ENCODE measurements at places on chromosomes 11 and 22. TPM values are rescaled to one million over a fixed set of nuclear protein-coding genes. Genes with fewer than 3 reads are reported as not detected.

Gene OR10A6
- total RNA-seq = not detected

Gene MIOX
- not detected for total RNA-seq

Gene DEUP1
- 3.1 TPM for total RNA-seq

Gene RTN4R
- total RNA-seq = 2.6 TPM

DNA sequence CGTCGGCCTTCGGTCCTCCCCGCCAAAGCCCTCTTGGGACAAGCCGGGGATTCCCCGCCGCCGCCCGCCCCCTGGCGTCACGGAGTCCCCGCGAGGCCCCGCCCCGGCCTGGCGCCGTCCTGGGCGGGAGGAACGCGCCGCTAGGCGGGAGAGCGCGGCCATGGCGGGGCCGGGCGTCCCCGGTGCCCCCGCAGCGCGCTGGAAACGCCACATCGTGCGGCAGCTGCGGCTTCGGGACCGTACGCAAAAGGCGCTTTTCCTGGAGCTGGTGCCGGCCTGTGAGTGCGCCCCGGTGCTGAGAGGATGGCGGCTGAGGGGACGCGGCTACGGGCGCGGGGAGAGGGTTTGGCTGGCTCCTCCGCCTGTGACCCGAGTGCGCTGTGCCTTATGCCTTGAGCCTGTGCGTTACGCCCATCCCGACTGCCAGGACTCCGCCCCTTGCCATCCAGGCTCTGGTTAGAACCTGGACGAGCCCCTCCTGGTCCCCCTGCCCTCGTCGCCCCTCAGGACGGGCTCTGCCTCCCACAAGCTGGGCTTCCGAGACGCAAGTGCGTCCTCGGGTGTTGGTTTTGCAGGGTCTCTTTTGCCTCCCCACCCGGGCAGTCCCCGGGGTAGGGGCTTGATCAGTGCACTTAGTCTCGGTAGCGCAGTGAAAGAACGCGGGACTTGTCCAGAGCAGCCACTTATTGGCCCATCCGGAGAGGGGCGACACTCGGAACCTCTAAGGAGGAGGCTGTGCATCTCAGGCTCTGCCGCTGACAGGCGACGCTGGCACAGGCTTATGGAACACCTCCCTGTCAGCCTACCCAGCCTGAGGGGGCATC is at the start of gene ATG16L2:
Gene ATG16L2 (plus strand): TSS at position 126 of the 824 bp plus-strand sequence. CDS start 35 bp downstream, at position 161.
- H3K27ac ChIP-seq = peak within 1 kb of the TSS; percentile 98
- H3K4me1 ChIP-seq = peaks cover 44% of the 10 kb centered on the region
- H3K4me3 ChIP-seq = peak within 1 kb of the TSS; percentile 88

DNA sequence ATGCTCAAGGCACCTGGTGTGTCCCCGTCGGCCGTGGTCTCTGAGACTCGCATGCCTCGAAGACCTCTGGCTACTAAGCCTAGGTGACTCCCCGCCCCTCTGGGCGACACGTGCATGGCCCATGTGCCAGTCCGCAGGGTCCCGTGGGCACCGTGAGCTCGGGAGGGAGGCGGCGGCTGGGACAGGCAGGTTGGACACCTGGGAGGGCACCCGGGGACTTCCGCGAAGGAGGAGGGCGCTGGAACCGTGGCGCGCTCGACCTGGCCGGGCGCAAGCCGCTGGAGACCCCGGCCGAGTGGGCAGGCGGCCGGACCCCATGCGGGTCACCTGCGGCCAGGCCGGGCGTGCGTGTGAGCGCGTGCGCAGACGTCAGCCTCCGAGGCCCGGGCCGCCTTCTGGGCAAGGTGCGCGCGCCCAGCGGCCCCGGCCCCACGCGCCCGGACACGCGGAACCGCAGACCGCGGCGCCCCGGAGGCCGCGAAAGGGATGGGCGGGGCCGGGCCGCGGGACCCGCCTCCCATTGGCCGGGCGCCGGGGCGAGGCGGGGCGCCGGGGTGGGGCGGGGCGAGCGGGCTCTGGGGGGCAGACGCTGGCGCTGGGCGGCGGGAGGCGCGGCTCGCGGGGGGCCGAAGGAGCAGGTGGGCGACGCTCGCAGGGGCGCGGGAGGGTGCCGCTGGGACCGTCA is 579 bp upstream of the RASD2 start:
- no peaks in the 10 kb centered on the region for H3K36me3 ChIP-seq
- peaks cover 17% of the 10 kb centered on the region for H3K4me1 ChIP-seq
- no peak overlapping the region for H3K27ac ChIP-seq
- peak overlapping the region; percentile 57 for H3K4me3 ChIP-seq

DNA sequence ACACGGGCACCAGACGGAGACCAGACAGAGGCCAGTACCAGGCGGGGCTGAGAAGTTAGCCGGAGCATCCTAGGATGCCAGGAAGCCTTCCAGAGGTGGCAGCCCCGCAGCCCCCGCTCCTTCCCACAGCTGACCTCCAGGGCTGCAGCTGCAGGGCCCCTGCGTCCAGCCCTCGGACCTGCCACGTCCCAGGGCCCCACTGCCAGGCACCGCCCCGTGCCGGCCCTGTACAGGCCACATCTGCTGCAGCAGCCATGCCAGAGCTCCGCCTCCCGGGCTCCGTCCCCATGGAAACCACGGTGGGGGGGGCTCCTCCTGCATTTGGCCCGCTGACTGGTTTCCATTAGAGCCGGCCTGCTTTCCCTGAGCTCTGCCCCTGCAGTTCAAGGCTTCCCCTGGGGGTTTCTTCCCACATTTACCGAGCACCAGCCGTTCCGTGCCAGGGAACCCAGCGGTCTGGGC is 62.5 kb upstream of the PPARA start:
- H3K4me1 ChIP-seq = peaks cover 98% of the 10 kb centered on the region
- peak overlapping the region; percentile 87 for H3K27ac ChIP-seq
- no peaks in the 10 kb centered on the region for H3K27me3 ChIP-seq
- H3K36me3 ChIP-seq = peaks cover 30% of the 10 kb centered on the region

DNA sequence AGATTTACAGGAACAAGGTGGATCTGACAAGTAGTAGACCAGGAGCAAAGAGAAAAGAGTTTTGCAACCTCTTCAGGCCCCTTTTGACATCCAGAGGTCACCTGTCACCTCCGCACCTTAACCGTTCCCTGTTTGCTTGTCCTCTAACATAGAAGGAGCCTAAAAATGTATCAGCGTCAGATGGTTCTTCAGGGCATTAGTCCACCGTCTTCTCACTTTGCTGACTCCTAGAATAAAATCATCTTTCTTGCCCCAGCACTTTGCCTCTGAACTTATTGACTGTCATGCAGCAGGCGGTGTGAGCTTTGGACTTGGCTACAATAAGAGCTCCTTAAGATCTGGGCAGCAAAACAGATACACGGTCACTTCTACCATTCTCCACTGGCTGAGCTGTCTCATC is 339.7 kb upstream of the B3GAT1 start:
- no peak overlapping the region for H3K4me3 ChIP-seq
- H3K27me3 ChIP-seq = no peaks in the 10 kb centered on the region
- no peak for DNase-seq
- no peaks in the 10 kb centered on the region for H3K36me3 ChIP-seq
- H3K27ac ChIP-seq = no peak overlapping the region

DNA sequence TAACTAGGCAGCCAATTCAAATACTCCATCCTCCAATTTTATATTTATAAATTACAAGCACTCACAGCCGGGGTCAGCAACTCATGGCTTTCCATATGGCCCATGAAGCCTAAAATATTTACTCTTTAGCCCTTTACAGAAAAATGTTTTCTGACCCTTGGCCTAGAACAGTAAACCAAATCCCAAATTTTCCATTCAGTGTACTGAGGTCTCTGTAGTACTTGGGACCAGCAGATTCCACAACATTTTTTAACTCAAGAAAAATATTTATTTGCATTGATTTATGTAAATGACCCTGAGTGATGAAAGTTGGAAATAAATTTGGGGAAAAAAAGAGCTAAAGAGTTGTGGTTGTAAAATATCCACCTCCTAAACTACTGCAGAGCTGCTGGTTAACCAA is 82.6 kb downstream of the SLC1A2 start:
- no peaks in the 10 kb centered on the region for H3K27me3 ChIP-seq
- H3K4me3 ChIP-seq = no peak overlapping the region
- H3K36me3 ChIP-seq = no peaks in the 10 kb centered on the region
- DNase-seq = no peak
- peaks cover 4% of the 10 kb centered on the region for H3K4me1 ChIP-seq

Gene MPEG1
- 28.1 TPM for total RNA-seq

DNA sequence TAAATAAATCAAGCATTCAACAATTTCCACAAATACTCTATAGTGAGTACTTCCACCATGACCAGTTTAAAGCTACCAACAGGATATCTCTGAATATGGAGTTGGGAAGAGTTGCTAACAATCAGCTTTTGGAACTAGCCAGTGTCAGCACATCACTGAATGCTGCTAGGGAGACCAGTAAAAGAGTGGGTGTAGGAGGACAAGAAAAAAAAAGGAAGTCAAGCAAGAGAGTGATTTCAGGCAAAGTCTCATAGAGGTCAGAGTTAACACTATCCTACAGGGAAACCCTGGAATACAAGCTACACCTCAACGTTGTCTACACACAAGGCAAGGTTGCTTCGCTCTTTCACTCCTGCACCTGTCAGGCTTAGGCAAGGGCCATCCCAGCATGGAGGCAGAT is 24.2 kb downstream of the EIF3F start:
- H3K4me3 ChIP-seq = no peak overlapping the region
- DNase-seq = no peak
- no peaks in the 10 kb centered on the region for H3K36me3 ChIP-seq

Gene TP53I11
- total RNA-seq = 99.2 TPM

Gene SNRPD3
- total RNA-seq = 119 TPM

DNA sequence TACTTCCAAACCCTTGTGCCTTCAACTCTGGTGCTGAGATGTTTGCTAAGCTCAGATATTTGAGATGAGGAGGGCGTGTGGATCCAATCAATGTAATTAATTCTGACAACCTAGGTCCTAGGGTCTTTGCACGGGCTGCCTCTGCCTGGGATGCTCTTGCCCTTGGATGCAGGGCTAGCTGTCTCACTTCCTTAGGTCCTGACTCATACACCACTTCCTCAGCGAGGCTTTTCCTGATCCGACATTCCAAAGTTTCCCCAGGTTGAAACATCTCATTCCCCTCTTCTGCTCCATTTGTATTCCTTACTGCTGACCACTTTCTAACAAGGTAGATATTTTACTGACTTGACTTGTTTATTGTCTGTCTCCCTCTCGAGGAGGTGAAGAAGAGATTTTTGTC is 43.0 kb upstream of the NTM start:
- no peaks in the 10 kb centered on the region for H3K27me3 ChIP-seq
- no peaks in the 10 kb centered on the region for H3K36me3 ChIP-seq
- H3K4me1 ChIP-seq = no peaks in the 10 kb centered on the region
- H3K27ac ChIP-seq = no peak overlapping the region

DNA sequence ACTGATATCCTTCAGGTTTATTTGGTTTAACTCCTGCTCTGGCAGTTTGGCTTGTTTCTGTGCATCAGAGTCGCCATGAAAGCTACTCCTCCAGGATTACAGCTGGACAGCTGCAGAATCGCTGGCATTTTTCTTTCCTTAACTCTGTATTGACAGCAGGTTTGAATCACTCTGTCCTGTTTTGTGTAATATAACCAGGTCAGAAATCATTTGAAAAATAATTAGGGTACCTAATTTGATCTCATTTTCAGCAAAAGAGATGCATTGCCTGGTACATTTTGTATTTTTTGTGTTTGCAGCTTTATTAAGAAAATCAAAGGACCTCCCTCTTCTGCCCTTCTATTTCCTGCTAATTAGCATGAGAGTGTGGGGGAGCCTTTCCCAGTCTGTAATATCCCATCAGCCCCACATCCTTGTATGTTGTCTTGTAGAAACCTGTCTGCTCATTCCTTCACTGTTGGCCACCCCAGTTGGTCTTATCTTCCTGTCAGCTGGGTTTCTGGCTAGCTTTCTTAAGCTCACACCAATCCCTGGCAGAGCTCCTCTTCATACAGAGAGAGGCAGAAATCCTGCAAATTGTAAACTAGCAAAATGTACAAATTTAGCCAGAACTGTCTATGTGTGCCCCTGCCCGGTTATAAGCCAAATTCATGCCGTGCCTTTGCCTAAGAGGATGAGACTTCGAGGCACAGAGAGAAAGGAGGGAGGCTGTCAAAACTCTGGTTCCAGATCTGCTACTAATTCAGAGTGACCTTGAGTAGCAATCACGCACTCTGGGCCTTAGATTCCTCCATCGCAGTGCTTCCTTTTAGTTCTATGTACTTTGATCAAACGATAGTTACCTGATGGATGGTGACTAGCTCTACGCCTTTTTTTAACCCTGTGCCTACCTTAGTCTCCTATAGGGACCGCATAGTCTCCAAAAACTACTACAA is 200.6 kb downstream of the NAV2 start:
- H3K27me3 ChIP-seq = no peaks in the 10 kb centered on the region
- H3K27ac ChIP-seq = no peak overlapping the region
- peaks cover 5% of the 10 kb centered on the region for H3K4me1 ChIP-seq
- H3K36me3 ChIP-seq = peaks cover 2% of the 10 kb centered on the region
- no peak for DNase-seq

Gene BRSK2
- 0.30 TPM for total RNA-seq

Gene LIPT2
- 8.5 TPM for total RNA-seq

Gene LMO1
- not detected for total RNA-seq

- no peaks in the 10 kb centered on the region for H3K27me3 ChIP-seq
- H3K27ac ChIP-seq = no peak overlapping the region
- no peak for DNase-seq
These were observed 51.5 kb upstream of the GAL start for GRCh38 chr11:68632802-68633201.

GRCh38 chr11:29051935-29052334 is 943.7 kb downstream of the METTL15 start:
- H3K36me3 ChIP-seq = no peaks in the 10 kb centered on the region
- H3K4me1 ChIP-seq = no peaks in the 10 kb centered on the region
- no peak for DNase-seq
- no peak overlapping the region for H3K27ac ChIP-seq
- no peaks in the 10 kb centered on the region for H3K27me3 ChIP-seq
- no peak overlapping the region for H3K4me3 ChIP-seq

- DNase-seq = no peak
- no peaks in the 10 kb centered on the region for H3K36me3 ChIP-seq
These were observed 3899.1 kb upstream of the OR11H1 start for GRCh38 chr22:11628651-11629511.

GRCh38 chr11:68584097-68584496 is 100.2 kb upstream of the GAL start:
- no peaks in the 10 kb centered on the region for H3K27me3 ChIP-seq
- H3K27ac ChIP-seq = no peak overlapping the region
- H3K36me3 ChIP-seq = peaks cover 4% of the 10 kb centered on the region
- H3K4me3 ChIP-seq = no peak overlapping the region

DNA sequence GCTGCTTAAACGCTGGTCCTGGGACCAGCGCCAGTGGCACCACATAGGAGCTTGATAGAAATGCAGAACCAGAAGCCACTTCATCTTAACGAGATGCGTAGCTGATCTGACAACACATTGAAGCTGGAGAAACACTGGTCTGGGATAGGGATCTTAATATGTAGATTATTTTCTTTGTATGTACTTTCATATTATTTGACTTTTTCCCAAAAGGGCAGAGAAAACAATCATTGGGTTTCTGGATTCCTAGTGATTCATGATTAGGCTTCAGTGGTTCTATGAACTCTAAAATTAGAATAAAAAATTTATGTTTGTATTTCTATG is 12.3 kb downstream of the MPEG1 start:
- H3K4me3 ChIP-seq = no peak overlapping the region
- no peak for DNase-seq
- H3K27ac ChIP-seq = peak overlapping the region; percentile 2
- H3K27me3 ChIP-seq = no peaks in the 10 kb centered on the region
- H3K36me3 ChIP-seq = peaks cover 16% of the 10 kb centered on the region

Gene RBMXL2
- total RNA-seq = not detected

Gene FIBIN
- total RNA-seq = 22.3 TPM

Gene HOATZ
- total RNA-seq = 8.4 TPM
